Naive thymus-derived CD8-positive, alpha-beta T cell (primary cell): ENCODE measurements at places on chromosomes 11 and 22. TPM values are rescaled to one million over a fixed set of nuclear protein-coding genes. Genes with fewer than 3 reads are reported as not detected.

The DCPS gene
- total RNA-seq = 13.9 TPM

DNA sequence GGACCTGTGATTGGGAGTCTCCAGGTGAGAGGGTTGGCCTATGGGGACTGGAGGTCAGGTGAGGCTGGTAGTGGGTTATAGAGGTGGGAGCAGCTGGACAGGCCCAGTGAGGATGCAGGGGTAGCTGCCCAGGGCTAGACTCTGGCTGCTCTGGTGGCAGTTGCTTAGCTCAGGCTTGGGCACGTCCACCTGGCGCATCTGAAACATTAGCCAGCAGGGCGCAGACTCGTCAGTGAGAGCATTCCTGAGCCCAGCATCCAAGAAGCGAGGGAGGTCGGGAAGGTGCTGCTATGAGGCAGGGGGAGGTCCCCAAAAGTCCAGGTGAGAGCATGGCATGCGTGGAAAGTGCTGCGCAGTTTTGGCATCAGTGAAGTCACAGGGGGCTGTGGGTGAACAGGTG, 3.5 kb upstream of the GGT1 start:
- no peak for DNase-seq

DNA sequence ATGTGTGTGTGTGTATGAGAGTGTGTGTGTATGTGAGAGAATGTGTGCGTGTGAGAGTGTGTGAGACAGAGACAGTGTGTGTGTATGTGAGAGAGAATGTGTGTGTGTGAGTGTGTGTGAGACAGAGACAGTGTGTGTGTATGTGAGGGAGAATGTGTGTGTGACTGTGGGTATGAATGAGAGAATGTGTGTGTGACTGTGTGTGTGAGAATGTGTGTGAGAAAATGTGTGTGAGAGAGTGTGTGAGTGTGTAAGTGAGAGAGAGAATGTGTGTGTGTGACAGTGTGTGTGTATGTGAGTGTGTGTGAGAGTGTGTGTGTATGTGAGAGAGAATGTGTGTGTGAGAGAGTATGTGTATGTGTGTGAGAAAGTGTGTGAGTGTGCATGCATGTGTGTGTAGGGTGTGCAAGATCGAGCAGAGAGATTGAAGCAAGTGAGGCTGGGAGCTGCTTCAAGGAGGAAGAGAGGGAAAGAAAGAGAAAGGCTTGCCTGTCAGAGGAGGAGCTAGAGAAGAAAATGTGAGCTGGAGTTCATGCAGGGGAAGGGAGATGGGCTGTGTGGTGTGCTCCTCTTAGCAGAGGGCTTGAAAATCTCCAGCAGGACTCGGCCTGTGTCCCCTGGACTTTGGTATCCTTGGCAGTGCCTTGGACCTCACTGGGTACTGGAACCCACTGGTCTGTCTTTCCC, 27.7 kb upstream of the TP53I11 start:
- DNase-seq = no peak

The SHANK3 gene
- total RNA-seq = 0.05 TPM

The HTR3A gene
- not detected for total RNA-seq
